Spleen (tissue), 13 donors: ENCODE measurements at places on chromosomes 12 and 14.

DNA sequence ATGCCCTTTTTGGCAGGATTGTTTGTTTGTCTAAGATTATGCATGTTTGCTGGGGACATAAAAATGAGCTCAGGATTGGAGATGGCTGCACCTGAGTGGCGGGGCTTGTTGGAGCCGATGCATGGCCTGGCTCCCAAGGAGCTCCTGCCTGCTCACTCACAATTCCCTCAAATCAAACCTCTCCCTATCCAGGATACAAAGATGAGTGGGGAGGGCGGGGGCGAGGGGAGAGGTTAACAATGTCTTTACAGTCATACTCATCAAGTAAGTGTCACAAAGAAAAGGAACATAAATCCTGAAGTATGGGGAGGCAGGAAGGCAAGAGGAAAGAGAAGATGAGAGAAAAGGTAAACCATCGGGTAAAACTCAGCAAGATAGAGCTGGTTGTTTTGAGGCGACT is 104.0 kb upstream of the COCH start:
- DNase-seq = no peak
- H3K27me3 ChIP-seq = no peaks in the 10 kb centered on the region
- no peaks in the 10 kb centered on the region for H3K4me1 ChIP-seq
- H3K36me3 ChIP-seq = no peaks in the 10 kb centered on the region

DNA sequence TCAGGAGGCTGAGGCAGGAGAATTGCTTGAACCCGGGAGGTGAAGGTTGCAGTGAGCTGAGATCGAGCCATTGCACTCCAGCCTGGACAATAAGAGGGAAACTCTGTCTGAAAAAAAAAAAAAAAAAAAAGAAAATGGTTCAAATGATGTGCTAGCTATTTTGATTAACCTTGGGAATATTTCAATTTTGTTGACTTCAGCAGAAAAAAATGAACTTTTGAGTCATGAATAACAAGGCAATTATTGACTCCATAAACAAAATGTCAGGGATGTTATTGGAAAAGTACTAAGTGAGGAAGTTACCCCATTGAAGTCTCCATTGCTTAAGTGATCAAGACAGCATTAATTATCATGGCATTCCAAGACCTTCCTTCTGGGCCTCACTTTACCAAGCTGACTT is 10.6 kb upstream of the PKP2 start:
- H3K36me3 ChIP-seq = no peaks in the 10 kb centered on the region
- no peaks in the 10 kb centered on the region for H3K27me3 ChIP-seq
- H3K4me1 ChIP-seq = no peaks in the 10 kb centered on the region

DNA sequence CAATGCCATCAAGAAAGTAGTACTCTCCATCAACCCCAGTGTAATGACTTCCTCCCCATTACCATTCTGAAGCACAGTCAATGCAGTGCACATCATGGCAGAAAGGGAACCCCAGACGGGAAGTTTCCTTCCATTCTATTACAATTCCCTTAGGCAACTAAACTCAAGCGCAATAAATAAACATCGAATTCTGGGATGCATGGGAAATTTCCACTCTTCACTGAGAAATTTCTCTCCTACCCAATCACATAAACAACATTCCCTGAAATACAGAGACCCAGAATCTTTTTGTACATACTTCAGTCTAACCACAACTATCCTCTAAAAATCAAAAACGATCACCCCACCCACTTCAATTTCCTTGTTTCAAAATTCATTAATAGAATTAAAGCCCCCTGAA is 20.0 kb downstream of the SARNP start:
- H3K4me1 ChIP-seq = no peaks in the 10 kb centered on the region
- H3K27ac ChIP-seq = no peak overlapping the region
- H3K4me3 ChIP-seq = no peak overlapping the region
- H3K27me3 ChIP-seq = no peaks in the 10 kb centered on the region

GRCh38 chr12:53214687-53215455 is 7.8 kb upstream of the ITGB7 start:
- peaks cover 46% of the 10 kb centered on the region for H3K4me1 ChIP-seq
- H3K36me3 ChIP-seq = peaks cover 15% of the 10 kb centered on the region
- DNase-seq = no peak
- no peaks in the 10 kb centered on the region for H3K27me3 ChIP-seq

GRCh38 chr14:26934151-26934550 is 336.3 kb upstream of the NOVA1 start:
- H3K4me1 ChIP-seq = no peaks in the 10 kb centered on the region
- H3K27ac ChIP-seq = no peak overlapping the region
- no peak for DNase-seq
- H3K4me3 ChIP-seq = no peak overlapping the region
- H3K36me3 ChIP-seq = no peaks in the 10 kb centered on the region

GRCh38 chr12:77724367-77724957 is 106.2 kb upstream of the NAV3 start:
- DNase-seq = no peak
- no peak overlapping the region for H3K27ac ChIP-seq
- H3K4me3 ChIP-seq = no peak overlapping the region
- H3K36me3 ChIP-seq = no peaks in the 10 kb centered on the region
- H3K4me1 ChIP-seq = no peaks in the 10 kb centered on the region
- no peaks in the 10 kb centered on the region for H3K27me3 ChIP-seq

DNA sequence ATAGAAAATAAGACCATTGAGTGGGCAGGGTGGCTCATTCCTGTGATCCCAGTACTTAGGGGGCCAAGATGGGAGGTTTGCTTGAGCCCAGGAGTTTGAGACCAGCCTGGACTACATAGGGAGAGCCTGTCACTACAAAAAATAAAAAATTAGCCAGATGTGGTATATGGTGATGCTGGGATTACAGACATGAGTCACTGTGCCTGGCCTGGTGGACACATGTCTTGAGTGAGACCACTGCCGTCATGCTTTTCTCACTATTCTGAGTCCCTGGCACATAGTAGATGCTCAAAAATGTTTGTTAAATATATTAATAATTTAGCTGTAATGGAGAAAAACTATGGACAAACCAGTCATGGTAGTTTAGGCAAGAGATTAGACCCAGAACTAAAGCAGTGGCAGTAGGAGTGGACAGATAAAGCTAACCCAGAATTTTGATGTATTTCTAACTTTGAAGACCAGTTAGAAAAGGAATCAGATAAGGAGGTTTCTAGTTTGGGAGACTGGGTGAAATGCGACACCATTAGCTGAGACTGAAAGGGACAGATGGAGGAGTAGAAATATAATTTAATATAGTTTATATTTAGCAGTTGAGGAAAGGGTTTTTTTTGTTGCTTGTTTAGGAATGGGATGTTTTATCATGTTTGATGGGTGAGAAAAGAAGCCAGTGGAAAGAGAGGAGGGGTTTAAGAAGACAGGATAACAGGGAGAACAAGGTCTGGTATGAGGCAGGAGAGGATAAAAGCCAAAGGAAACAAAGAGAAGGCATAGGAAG is 7.4 kb upstream of the PTGES3 start:
- DNase-seq = no peak
- peaks cover under 1% of the 10 kb centered on the region for H3K4me1 ChIP-seq
- H3K27ac ChIP-seq = no peak overlapping the region
- H3K36me3 ChIP-seq = no peaks in the 10 kb centered on the region
- H3K27me3 ChIP-seq = no peaks in the 10 kb centered on the region
- no peak overlapping the region for H3K4me3 ChIP-seq

- no peak overlapping the region for H3K4me3 ChIP-seq
- H3K4me1 ChIP-seq = no peaks in the 10 kb centered on the region
- no peaks in the 10 kb centered on the region for H3K27me3 ChIP-seq
- no peak overlapping the region for H3K27ac ChIP-seq
- DNase-seq = no peak
These were observed 103.9 kb upstream of the TMEM132C start for GRCh38 chr12:128163086-128163485.

DNA sequence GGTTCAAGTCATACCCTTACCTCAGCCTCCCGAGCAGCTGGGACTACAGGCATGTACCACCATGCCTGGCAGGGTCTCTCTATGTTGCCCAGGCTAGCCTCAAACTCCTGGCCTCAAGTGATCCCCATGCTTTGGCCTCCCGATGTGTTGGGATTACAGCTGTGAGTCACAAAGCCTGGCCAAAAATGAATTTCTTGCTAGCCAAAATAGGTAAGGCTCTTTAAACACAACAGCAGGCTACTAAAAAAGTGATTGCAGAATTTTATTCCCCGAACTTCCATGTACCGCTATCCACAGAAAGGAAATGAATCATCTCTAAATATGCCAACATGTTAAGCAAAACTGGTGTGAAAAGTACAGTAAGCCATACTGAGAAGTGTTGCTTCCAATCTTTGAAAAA is 50.6 kb downstream of the WDHD1 start:
- no peak for DNase-seq
- no peak overlapping the region for H3K4me3 ChIP-seq
- H3K27ac ChIP-seq = no peak overlapping the region

GRCh38 chr12:44058366-44058765 is 222.5 kb downstream of the TMEM117 start:
- H3K27me3 ChIP-seq = no peaks in the 10 kb centered on the region
- DNase-seq = no peak
- H3K27ac ChIP-seq = no peak overlapping the region

DNA sequence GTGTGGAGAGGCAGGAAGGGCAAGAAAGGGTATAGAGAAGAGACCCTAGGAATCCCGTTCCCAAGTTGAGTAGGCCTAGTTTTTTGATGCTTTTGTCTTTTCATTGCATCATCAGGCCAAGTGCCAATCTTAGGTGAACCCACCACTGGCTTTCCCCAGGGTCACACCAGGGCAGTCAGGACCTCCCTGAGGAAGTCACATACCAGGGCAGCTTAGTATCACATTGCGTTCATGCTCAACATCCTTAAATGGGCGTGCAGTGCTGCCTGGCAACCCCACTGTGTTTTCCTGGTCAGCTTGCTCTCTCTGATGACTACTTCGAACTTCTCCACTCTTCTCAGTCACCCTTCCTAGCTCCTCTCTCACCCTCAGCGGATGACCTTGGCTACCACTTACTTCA is 9.0 kb downstream of the ASIC1 start:
- H3K4me1 ChIP-seq = no peaks in the 10 kb centered on the region
- H3K36me3 ChIP-seq = no peaks in the 10 kb centered on the region
- no peak for DNase-seq
- H3K4me3 ChIP-seq = no peak overlapping the region
- H3K27me3 ChIP-seq = no peaks in the 10 kb centered on the region

- H3K27ac ChIP-seq = peak overlapping the region; percentile 46
- no peaks in the 10 kb centered on the region for H3K27me3 ChIP-seq
- no peaks in the 10 kb centered on the region for H3K36me3 ChIP-seq
These were observed 5.5 kb downstream of the KRT80 start for GRCh38 chr12:52186118-52186840.

DNA sequence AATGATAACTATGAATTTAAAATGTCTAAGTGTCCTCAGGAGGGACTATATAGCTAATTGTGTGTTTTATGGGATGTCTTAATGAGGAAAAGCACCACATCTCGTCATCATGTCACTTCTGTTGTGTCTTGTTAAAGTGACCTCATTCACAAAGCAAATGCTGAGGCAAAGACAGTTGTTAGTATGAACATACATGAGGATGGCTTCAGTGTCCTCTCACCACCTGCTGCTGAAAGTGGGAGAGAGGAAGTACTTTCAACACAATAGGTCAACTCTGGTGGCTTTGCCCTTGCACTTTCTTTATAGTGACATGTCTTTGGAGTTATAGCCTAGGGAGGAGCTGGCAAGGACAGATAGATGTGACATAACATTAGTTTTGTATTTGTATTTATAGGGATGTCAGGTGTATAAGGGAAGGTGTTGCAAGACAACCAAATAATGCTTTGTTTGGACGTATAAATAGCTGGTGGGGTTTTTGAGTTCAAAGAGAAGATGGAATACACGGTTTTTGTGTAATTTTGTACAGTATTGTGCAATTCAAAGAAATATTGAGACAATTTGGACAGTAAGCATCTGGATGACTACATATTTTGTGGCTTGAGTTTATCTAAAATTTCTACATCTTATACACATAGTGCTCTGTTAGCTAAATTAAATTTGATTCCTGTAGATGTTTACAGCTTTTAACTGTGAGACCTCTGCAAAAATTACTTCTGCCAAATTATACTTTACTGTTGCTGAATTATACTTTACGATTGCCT is 131.7 kb upstream of the ATP2B1 start:
- H3K4me3 ChIP-seq = no peak overlapping the region
- H3K27me3 ChIP-seq = no peaks in the 10 kb centered on the region
- H3K27ac ChIP-seq = no peak overlapping the region
- H3K4me1 ChIP-seq = no peaks in the 10 kb centered on the region
- H3K36me3 ChIP-seq = no peaks in the 10 kb centered on the region

DNA sequence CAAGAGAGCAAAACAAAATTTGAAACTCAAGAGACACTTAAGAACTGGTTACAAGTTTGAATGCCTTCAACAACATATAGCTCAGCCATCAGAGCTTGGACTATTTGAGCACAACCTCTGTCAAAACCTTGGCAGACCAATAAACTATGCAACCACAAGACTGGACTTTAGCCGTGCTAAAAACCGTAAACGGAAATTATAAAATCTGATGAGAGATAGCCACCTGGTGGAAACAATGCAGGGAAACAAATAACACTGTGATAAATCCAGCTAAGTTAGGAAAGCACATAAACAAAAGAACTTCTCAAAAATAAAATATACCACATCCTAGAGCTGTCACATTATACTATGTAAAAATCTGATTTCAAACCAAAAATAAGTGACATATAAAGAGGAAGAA is 1074.2 kb upstream of the NOVA1 start:
- H3K36me3 ChIP-seq = no peaks in the 10 kb centered on the region
- no peaks in the 10 kb centered on the region for H3K4me1 ChIP-seq

DNA sequence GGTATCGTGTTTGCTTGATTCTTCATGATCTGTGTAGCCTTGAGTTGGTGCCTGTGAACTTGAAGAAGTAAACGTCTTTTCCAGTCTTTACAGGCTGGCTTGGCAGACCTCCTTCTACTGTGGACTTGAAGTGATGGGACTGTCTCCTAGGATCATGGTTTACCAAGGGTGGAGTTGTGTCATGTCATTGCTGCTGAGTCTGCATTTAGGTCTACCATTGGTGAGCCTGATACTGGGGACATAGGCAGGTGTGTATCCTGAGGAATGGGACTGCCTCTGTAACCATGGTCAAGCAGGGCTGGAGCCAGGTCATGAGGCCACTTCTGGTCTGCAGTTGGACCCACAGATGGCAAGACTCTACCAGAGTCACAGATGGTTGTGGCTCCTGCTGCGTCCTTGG is 20.7 kb upstream of the PPP1R12A start:
- DNase-seq = no peak
- H3K4me1 ChIP-seq = no peaks in the 10 kb centered on the region
- no peaks in the 10 kb centered on the region for H3K27me3 ChIP-seq
- H3K36me3 ChIP-seq = no peaks in the 10 kb centered on the region

DNA sequence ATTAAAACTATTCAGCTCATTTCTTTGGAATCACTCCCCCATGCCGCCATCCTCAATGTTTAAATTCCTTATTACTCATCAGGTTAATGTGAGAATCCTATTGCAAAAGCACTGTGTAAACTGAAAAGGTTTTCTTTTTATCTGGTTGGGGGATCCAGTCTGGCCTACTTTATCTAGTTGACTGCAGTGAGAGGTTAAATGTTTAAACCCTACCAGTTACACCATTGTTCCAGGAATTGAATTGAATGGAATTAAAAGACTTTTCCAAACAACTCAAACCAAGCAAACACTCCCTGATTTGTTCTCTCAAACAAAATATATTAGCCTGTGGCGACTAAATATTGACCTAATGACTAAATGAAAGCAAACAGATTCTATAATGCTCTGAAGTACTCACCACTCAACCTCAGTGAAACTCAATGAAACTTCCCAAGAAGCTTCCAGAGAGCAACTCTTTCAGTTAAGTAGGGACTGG is 100.5 kb downstream of the VEZT start:
- no peak overlapping the region for H3K4me3 ChIP-seq
- DNase-seq = no peak
- no peak overlapping the region for H3K27ac ChIP-seq
- H3K36me3 ChIP-seq = no peaks in the 10 kb centered on the region
- H3K4me1 ChIP-seq = no peaks in the 10 kb centered on the region
- H3K27me3 ChIP-seq = no peaks in the 10 kb centered on the region
